ENCODE measurements at places on chromosomes 13 and 19.

- DNase-seq: no peak
Measured at GRCh38 chr13:23558675-23559536, 11.3 kb upstream of the TNFRSF19 start.

- DNase-seq: no peak
Measured at GRCh38 chr19:1316466-1316865, 30.8 kb downstream of the EFNA2 start.

GRCh38 chr13:41059456-41060081 is 1.7 kb upstream of the WBP4 start:
- DNase-seq: peak; percentile 61

DNA sequence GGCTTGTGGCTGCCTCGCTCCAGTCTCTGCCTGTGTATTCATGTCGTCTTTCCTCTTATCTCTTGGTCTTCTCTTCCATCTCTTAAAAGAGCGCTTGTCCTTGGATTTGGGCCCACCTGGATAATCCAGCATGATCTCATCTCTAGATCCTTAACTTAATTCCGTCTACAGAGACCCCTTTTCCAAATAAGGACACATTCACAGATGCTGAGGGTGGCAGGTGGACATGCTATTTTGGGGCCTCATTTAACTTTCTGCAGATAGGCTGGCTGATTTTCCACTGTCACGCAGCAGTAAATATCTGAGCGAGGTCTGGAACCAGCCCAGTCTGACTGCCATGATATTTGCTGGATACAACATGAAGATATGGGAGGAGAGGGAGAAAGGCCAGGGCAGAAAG is 41.5 kb upstream of the TSHZ3 start:
- no peak for DNase-seq

DNA sequence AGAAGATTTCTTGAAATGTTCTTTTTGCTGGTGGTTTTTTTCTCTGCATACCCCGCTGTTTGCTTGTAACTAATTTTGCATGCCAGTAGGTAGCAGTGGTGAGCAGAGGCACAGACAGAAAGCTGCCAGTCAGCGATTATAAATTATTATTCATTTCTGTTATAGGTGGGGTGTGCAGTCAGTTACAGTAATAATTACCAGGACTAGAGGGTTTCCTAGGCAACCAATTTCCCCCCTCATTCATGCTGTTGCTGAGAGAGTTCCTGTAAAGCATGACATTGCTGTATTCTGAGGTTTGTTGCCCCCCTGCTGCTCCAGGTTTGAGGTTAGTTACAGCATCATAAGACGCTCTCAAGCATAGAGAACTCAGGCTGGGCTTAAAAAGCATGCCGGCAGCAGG is 104.5 kb downstream of the URI1 start:
- no peak for DNase-seq

- DNase-seq: peak; percentile 56
Measured at GRCh38 chr13:76667551-76667950, 218.7 kb downstream of the KCTD12 start.

GRCh38 chr19:16673231-16673630 is 12.3 kb downstream of the TMEM38A start:
- DNase-seq: no peak

- DNase-seq: no peak
Measured at GRCh38 chr13:79307866-79308298, 98.2 kb downstream of the RBM26 start.

- no peak for DNase-seq
Measured at GRCh38 chr13:47555235-47555634, 445.8 kb downstream of the SUCLA2 start.

GRCh38 chr19:4007021-4007835 is at the start of gene PIAS4:
PIAS4 (plus strand) TSS chr19:4007736; CDS start chr19:4007761, 25 bp downstream.
- peak; percentile 96 for DNase-seq

DNA sequence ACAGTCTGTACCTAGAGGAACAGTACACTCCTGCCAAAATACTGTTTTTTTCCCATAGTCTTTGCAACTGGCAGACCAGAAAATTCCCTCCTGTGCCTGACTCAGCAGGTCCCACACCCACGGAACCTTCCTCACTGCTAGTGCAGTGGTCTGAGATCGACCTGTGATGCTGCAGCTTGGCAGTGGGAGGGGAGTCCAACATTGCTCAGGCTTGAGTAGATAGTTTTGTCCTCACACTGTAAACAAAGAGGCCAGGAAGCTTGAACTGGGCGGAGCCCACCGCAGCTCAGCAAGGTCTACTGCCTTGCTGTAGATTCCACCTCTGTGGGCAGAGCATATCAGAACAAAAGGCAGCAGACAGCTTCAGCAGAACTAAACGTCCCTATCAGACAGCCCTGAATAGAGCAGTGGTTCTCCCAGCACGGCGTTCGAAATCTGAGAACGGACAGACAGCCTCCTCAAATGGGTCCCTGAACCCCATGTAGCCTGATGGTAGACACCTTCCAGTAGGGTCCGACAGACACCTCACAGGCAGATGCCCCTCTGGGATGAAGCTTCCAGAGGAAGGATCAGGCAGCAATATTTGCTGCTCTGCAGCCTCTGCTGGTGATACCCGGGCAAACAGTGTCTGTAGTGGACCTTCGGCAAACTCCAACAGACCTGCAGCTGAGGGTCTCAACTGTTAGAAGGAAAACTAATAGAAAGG is 92.7 kb downstream of the SUCLA2 start:
- DNase-seq: no peak

- DNase-seq: no peak
Measured at GRCh38 chr13:93603043-93603442, 376.4 kb downstream of the GPC6 start.

DNA sequence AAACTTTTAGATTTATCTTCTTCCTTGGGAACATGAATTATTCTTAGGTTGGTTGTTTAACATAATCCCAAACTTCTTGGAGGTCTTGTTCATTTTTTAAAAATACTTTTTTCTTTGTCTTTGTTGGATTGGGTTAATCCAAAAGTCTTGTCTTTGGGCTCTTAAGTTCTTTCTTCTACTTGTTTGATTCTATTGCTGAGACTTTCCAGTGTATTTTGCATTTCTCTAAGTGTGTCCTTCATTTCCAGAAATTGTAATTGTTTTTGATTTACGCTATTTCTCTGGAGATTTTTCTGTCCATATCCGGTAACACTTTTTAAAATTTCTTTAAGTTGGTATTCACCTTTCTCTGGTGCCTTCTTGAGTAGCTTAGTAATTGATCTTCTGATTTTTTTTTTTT is 9.8 kb upstream of the KLK15 start:
- no peak for DNase-seq

DNA sequence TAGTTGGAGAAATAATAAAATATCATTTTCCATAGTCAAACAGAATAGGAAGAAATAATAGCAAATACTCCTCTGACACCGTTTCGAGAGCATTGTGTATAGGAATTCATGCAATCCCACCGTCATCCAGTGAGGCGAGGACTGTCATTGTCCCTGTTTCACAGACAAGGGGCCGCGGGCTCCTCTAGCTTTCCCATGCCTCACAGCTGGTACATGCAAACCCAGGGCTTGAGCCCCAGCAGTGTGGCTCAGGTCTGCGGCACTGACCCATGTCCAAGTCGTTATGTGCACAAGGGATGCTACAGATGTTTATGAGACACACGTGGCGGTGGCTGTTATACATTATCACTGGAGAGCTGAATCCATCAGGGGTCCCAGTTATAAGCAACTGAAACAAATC is 18.5 kb upstream of the ATP11A start:
- DNase-seq: no peak

- peak; percentile 66 for DNase-seq
Measured at GRCh38 chr13:73754727-73755292, 379.4 kb downstream of the KLF12 start.

DNA sequence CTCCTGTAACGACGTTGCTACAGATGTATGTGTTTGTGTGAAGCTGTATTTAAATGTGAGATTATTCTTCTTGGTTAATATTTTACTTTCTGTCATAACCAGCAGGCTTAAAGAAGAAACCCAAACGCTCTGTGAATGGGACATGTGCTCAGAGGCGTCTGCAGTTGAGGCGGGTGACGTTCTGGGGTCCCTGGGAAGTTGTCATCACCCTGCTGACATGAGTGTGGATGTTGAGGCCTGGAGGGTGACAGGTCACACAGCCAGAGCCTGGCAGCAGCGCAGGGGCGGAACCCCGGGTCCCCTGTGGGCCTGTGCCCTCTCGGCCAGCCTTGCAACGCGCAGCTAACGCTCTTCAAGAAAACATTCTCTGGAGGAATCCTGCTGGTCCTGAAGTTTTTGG is 16.6 kb downstream of the RASA3 start:
- DNase-seq: no peak

GRCh38 chr13:19072543-19072942 is 109.1 kb downstream of the TUBA3C start:
- DNase-seq: no peak

GRCh38 chr19:39828654-39829032 is 5.3 kb downstream of the DYRK1B start:
- no peak for DNase-seq

- DNase-seq: no peak
Measured at GRCh38 chr13:21006141-21007005, 55.0 kb downstream of the LATS2 start.

DNA sequence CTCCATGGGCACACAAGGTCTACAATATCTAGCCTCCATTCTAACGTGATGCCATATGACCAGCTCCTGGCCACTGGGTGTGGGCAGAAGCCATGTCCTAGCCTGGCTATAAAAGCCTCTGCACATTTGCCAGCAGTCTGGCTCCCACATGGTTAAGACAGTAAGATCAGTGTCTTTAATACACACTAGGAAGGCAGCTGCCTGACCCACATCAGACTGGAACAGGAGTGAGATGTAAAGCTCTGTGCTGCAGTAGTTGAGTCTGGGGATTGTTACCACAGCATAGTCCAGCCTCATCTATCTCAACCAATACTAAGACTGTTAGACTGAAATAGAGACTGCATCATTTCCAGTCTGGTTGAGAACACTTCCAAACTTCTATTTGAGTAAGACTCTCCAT is 533.1 kb downstream of the IRS2 start:
- no peak for DNase-seq

GRCh38 chr13:48641404-48641803 is 12.3 kb upstream of the CYSLTR2 start:
- DNase-seq: no peak

DNA sequence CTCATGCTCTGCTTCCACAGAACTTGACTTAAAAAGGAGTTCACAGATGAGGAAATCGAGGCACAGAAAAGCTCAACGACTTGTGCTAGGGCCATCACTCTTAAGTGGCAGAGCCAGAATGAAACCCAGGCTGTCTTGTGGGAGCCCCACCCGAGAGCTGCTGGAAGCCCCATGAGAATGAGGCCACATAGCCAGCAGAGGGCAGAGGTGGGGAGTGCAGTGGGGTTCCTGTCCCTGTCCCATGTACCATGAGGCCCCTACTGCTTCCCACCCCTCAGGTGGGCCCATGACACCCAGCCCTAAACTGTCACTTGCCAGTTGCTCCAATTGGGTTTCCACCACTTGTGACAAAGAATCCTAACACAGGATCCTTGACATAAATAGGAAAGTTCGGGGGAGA is 175.9 kb downstream of the IRS2 start:
- DNase-seq: peak; percentile 29

- DNase-seq: no peak
Measured at GRCh38 chr19:44753626-44753931, 5.1 kb downstream of the BCL3 start.

DNA sequence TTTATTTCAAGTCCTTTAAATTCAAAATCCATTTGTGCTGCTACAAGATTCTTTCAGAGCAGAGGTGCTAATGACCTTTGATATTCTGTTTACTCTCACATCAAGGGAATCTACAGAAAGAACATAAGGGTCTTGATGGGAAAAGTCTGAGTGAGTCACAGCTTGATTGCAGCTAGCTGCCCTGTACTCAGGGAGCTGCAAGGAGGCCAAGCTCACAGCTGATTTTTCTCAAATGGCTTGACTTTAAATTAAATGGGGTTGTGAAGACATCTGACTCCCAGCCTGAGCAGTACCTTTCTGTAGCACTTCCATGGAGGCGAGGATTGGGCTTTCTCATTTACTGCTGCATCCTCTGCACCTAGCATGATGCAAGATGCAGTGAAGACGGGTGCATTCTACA is 62.5 kb downstream of the RAP2A start:
- DNase-seq: no peak

GRCh38 chr19:23823952-23824389 is 65.3 kb upstream of the ZNF681 start:
- peak; percentile 42 for DNase-seq

- no peak for DNase-seq
Measured at GRCh38 chr19:4589579-4590410, 30.3 kb upstream of the SEMA6B start.

GRCh38 chr13:39783051-39783450 is 127.6 kb downstream of the COG6 start:
- DNase-seq: no peak

DNA sequence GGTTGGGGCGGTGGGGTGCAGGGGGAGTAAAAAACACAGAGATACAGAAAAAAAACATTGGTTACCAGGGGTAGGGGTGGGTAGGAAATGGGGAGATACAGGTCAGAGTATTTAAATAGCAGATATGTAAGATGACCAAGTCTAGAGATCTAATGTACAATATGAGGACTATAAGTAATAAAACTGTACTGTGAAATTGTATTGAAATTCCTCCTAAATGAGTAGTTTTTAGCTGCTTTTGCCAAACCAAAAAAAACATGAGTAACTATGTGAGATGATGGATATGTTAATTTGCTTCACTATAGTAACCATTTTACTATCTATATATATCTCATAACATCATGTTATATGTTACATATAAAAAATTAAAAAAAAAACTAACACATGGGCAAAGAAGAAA is 29.6 kb downstream of the VWA8 start:
- no peak for DNase-seq

- peak; percentile 87 for DNase-seq
Measured at GRCh38 chr13:74134777-74135325, 647 bp upstream of the KLF12 start.

DNA sequence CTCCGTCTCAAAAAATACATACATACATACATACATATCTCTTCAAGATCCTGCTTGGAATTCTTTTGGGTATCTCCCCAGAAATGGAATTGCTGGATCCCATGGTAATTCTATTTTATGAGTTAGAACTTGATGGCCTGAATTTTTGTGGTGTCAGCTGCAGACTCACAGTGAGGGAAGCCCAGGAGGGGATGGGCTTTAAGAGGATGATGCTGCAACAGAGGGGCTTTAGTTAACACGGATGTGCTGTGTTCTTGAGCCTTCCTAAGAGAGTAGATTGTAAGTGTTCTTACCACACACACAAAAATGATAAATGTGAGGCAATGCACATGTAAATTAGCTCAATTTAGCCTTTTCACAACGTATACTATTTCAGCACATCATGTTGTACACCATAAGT is 31.8 kb downstream of the CACNG6 start:
- no peak for DNase-seq

DNA sequence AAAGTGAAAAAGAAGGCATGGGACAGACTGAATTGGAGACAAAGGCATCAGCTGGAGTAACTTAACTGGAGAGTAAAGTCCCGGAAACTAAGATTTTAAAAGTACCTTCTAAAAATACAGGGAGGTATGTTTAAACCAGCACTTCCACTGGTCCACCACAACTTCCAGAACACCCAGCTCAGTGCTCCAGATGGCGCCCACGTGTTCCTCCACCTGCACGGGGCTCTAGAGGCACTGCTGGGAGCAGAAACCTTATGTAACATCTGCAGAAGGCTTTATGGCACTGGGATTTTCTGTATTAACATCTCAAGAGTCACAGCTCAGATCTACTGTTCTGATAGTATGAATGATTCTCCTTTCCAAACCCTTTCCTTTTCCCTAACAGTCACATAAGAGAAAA is 252.1 kb downstream of the DCLK1 start:
- DNase-seq: no peak

Measured in NCI-H146 (cell line).